SK-N-SH (cell line): ENCODE measurements at places on chromosomes 11 and 22.

- DNase-seq, result peak; percentile 38
These were observed 33.4 kb downstream of the SIK2 start for GRCh38 chr11:111635706-111636045.

GRCh38 chr22:30044369-30044768, 35.9 kb upstream of the HORMAD2 start:
- peak; percentile 45 for DNase-seq

- DNase-seq, result no peak
These were observed 1.9 kb downstream of the MS4A5 start for GRCh38 chr11:60431251-60431650.

DNA sequence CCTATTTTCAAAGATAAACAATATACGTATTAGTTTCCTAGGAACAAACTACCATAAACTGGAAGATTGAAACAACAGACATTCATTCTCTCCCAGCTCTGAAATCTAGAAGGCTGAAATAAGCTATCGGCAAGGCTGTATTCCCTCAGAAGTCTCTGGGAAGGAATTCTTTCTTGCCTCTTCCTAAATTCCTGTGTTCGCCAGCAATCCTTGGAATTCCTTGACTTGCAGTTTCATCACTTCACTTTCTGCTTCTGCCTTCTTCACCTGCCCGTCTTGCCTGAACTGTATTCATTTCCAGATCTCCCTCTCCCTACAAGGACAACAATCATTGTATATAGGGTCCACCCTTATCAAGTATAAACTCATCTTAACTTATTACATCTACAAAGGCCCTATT, 17.7 kb upstream of the PRDM10 start:
- no peak for DNase-seq

DNA sequence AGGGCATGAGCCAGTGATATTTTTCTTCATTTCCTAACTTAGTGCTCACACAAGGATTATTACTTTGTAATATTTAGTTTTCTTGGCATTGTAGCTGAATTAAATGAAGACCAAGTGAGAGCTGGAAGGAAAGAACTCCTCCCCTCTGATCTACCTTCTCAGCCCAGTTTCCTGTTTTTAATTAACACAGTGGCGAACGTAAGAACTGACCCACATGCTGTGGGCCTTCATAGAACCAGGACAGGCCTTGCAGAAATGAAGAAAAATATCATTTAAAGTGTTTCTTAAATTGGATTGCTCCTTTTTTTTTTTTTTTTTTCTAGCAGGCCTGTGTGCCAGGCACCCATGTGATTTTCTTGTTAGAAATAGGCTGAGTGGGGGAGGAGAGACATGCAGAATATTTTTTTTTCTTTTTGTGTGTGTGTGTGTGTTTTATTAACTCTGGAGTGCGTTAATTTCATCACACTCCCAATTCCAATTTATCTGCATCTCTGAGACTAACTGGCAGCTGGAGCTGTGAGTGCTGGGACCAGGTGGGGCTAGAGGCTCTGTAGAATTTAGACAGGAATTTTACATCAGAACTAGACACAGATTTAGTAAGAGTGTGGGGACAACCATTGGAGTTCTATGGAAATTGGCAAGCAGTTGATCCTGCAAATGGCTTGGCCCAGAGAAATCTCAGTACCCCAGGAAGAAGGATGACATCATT, 320.5 kb downstream of the DDX10 start:
- no peak for DNase-seq

- DNase-seq, result no peak
These were observed 805.0 kb downstream of the TBC1D22A start for GRCh38 chr22:47567126-47568090.

DNA sequence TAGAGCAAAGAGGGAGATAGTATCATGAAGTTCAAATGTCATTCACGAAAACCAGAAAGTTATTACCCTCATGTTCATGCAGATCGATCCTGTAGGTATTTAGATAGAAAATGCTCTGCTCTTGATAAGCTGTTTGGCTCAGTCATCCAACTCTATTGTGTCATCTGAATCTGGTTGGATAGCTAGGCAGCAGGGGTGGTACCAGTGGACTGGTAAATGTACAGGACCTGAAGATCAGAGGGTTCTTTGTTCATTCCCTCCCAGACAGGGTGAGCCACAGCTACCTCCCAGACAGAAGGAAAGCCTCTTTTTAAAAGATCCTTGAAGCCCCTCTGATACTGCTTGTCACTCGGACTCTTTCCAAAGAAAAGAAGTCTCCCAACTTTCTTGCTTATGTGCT, 29.8 kb upstream of the DRD2 start:
- no peak for DNase-seq

- DNase-seq, result no peak
These were observed 31.8 kb downstream of the GLB1L2 start for GRCh38 chr11:134363592-134363991.

GRCh38 chr11:115674937-115675544, 170.8 kb upstream of the CADM1 start:
- DNase-seq, result no peak

DNA sequence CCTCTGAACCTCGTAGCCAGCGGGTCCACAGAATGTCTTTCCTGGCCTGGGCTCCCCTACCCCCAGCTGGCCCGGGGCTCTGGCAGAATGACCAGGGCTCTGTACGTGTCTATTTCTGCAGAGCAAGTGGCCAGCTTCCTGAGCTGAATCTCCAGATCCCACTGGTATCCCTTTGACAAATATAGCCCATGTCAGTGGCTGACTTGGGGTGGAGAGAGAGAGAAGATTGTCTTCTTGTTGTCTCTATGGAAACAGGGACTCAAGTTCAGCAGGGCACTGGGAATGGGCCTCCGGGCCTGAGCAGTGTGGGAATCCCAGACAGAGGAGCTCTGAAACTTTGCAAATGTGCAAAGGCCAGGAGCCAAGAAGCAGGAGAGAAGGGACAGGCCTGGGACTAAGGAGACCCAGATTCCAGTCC, 33.9 kb downstream of the ANO1 start:
- no peak for DNase-seq

GRCh38 chr11:9568161-9568853, 5.2 kb upstream of the WEE1 start:
- DNase-seq, result no peak

DNA sequence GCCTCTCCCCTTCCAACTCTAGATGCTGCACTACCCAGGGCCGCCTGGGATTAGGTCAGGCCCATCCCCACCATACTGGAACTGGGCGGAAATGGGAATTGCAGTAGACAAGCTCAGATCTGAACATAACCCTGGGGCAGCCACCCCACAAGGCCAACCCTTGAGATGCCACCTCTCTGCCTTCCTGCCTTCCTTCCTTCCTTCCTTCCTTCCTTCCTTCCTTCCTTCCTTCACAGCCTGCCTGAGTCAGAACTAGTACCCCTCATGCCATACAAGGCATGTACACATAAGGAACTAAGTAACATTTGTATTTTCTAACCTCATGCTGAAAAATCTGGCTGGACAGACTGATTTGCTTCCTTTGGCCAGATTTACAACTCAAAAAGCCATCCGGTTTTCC, 28.0 kb downstream of the SHISAL1 start:
- no peak for DNase-seq
